ENCODE measurements at places on chromosomes 13 and 19.
A peak's percentile ranks its signal among the peaks of the same experiment; 100 is the strongest.

DNA sequence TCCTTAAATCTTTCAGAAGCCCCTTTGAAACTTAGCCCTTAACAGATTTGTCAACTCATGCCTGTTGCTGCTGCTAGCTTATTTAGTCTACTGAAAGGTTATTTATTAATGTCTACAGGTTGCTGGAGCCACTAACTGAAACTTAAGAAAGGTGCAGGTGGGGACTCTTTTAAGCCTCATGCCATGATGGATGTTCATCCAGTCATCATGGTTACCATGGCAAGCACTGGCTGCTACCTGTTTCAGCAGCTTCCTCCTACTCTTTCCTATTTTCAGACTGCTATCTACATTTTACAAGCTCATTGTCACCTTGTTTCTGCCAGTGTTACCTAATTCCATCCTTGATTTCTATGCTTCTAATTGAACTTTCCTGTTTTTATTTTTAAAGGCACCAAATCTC lies 27.1 kb downstream of the DGKH start:
- no peak for DNase-seq

GRCh38 chr13:32925506-32925905 lies 90.7 kb upstream of the KL start:
- DNase-seq: no peak

- no peak for DNase-seq
Measured at GRCh38 chr13:29711776-29712175, 116.3 kb upstream of the SLC7A1 start.

DNA sequence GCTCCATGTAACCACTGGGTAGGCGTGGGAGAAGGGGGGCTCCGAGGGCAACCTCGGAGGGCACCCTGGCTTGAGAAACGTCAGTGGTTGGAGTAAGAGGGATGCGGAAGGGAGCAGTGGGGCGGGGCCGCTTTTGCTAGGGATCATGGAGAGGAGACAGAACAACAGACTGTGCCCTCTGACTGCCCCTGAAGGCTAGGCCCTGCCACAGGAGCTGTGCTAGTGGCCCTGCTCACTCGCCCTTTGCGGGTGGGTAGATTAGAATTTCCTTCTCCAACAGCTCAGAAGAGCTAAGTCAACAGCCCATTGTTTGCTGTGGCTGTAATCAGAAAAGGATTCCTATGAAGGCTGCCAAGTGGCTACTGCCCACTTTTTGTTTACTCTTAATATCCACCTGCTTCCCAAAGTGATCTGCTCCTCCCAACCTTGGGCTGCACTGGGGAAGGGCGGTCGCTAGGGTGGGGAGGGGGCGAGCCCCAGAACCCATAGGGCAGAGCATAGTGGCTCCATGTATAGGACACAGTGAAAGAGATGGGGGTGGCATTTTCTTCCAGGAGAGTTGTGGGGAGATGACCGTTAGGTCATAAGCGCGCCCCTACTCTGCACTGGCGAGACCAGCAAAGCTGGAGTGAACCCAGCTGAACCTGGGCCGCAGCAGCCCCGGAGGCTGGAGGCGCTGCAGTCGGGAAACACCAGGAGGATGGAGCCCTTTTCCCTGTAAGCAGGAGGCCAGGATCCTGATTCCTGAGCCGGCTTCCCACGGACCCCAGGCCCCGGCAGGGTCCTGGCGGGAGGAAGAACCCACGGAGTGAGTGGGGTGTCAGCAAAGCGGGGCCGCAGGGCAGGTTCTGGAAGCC lies 1.9 kb upstream of the C1QTNF9 start:
- DNase-seq: no peak

DNA sequence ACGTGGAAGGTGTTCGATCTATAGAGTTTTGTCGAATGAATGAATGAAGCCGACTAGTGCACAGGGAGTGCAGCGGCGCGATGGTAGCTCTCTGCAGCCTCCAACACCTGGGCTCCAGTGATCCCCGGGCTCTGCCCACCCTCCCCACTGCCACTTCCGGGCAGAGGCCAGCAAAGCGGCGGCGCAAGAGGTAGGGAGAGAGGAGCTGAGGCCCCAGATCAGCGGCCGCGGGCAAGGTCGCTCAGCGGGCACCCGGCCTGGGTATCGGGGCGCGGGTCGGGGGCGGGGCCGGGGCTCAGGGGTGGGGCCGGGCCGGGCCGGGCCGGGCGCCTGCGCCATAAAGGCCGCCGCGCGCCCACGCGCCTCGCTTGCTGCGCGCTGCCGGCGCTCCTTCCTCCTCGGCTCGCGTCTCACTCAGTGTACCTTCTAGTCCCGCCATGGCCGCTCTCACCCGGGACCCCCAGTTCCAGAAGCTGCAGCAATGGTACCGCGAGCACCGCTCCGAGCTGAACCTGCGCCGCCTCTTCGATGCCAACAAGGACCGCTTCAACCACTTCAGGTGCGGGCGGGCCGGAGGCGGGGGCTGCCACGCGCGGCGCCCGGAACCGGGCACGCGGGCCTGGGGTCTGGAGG lies at the start of gene GPI:
Gene GPI, plus strand, starts transcription at position 367 of the 633 bp plus-strand sequence. Its CDS starts 71 bp downstream, at position 438.
- DNase-seq: peak; percentile 81

DNA sequence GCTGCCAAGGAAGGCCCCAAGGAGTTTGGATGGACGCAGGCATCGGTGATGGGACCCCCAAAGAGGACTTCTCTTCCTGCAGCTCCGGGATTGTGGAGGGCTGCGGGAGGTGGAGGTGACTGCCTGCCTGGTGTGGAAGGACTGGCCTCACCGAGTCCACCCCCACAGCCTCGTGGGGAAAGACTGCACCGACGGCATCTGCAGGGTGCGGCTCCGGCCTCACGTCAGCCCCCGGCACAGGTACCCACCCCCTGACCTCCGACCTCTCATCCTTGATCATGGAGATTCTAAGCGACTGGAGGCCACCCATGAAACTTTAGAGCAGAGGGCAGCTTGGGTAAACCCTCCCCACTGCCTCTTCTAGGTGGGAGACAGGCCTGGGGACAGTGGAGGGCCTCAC lies 16.9 kb upstream of the CLASRP start:
- DNase-seq: no peak

Data from CD4-positive, alpha-beta T cell treated with Interleukin-17A for 4 hours (primary cell).